ENCODE measurements at places on chromosomes 1 and 21.

DNA sequence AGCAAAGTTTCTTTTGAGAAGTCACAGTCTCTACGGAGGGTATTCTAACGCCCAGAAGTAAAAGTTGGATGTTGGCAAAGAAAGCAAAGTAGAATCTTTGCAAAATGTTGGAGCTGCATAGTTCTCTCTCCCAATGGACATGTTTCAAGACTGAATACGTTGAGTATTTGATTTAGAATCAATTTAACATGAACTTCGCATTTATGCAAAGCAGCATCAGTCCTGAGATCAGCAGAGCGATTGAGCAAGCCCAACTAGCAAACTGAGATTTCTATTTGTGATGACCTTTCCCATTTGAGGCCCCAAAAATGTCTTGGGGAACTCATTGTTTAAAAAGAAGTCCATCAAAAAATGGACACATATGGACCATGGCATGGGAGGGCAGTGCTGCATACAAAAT, 8.0 kb downstream of the RUNX1 start:
- no peak for DNase-seq

- peak; percentile 56 for DNase-seq
Measured at GRCh38 chr1:212132025-212132424, 96.5 kb downstream of the DTL start.

GRCh38 chr1:200875416-200875815, 2.6 kb downstream of the GPR25 start:
- DNase-seq, result no peak

DNA sequence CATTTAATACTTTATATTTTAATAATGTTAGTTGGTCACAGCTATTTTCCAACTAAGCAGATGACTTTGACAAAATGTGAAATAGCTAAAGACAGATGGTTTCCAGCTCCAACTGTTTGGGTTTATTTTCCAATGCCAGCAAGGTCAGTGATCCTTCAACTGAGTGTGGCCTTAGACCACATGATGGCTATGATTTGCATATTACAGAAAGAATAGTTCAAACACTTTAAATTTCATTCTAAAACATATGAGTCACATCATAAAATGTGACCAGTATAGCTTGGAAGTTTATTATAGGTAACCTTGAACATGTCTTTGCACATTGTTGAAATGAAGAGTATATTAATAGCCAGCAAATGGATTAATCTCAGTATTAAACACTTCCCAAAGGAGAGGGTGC, 454.0 kb upstream of the C1orf87 start:
- DNase-seq, result no peak

DNA sequence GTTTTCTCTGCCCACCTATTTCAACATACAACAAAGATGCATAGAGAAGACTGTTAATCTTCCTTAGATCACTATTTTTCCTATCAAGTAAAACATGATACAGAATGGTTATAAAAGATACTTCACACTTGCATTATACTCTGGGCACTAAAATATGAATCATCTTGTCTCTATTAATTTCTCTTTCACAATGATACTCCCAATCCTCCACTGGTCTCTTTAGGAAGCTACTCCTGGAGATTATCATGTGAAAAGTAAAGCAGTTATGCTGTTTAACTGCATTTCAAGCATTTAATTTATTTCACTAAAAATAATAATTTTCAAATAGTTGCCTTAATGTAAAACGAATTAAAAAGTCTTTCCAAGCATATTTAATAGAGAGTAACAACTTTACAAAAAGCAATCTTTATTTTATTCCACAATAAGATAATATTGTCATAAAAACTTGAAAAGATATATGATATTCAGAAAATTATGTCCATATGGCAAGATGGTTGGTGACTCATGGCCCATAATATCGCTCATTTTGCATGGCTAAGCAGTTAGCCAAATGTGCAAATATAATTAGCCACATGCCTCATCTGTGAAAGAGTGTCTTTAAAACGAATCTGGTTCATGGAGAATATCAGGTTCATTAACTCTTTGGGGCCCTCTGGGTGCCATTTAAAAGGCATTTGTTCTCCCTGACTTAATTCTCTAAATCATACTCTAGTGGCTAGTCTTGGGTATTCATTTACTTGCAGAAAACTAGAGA, 1569.0 kb upstream of the B3GALT2 start:
- DNase-seq, result no peak

DNA sequence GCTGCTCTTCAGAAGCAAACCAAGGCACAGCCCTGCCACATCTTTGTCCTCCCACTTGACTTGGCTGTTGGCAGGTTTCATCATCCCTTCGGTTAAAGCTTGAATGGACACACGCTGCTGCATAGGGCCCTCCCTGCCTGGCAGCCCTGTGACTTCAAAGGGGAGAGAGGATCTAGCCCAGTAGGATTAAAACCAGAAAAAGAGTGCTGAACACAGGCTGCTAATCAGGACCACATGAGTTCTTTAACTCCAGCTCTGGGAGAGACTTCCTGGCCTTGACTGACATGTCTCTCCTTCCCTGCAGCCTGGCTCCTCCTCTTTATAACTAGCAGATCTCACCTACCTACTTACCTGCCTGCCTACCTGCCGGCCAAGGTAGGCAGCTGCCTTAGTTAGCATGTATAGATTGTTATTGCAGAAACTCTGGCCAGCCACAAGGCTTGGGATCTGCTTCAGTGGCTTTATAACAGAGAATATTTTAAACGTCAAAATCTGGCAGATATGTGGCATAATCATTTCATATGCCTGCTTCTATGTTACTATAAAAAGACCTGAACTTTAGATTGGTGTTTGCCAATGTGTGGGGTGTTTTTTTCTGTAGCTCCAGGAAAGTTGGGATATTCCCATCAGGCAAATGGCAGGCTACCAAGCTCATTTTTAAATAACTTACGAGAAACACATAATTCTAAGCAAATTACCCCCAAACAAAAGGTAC, 49.4 kb downstream of the ERG start:
- DNase-seq, result no peak

GRCh38 chr1:154586231-154586630, 18.7 kb downstream of the CHRNB2 start:
- no peak for DNase-seq

DNA sequence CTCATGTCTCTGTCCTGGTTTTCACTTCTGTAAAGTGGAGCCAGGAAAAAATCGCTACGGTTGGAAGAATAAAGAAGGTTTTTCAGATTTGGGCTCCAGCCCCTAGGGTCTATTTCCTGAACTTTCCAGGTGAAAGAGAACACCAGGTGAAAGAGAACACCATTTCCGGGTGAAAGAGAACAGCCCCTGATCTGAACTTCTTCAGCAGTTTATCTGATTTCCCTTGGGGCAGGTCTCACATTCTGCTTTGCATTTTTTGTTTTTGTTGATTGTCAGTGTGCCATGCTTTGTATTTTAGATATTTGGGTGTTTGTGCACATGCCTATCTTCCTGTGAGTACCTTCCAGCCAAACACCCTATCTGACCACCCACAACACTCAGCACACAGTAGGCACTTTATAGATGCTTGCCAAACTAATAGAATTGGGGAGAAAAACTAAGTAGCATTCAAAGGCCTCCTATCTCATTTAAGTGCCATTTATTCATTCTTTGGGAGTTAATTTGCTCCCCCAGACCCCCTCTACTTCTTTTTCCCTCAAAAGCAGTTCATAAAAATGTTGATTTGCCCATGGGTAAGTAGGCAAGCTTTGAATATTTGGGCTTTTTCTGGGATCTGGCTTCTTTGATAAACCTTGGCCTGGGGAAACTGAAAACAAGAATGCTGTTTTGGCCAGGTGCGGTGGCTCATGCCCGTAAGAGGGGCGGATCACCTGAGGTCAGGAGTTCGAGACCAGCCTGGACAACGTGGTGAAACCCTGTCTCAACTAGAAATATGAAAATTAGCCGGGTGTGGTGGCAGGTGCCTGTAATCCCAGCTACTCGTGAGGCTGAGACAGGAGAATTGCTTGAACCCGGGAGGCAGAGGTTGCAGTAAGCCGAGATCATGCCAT, 2.2 kb downstream of the NAV1 start:
- no peak for DNase-seq

All from epithelial cell of proximal tubule (primary cell).